Stimulated activated naive CD8-positive, alpha-beta T cell treated with anti-CD3 and anti-CD28 coated beads, Interleukin-15, Interleukin-2, amounts not matched to agents 100 U/mL and 50 U/mL, for 24 hours (primary cell): ENCODE measurements at places on chromosomes 6 and 20.

GRCh38 chr6:46440141-46440540, 51.1 kb downstream of the RCAN2 start:
- no peak for DNase-seq

DNA sequence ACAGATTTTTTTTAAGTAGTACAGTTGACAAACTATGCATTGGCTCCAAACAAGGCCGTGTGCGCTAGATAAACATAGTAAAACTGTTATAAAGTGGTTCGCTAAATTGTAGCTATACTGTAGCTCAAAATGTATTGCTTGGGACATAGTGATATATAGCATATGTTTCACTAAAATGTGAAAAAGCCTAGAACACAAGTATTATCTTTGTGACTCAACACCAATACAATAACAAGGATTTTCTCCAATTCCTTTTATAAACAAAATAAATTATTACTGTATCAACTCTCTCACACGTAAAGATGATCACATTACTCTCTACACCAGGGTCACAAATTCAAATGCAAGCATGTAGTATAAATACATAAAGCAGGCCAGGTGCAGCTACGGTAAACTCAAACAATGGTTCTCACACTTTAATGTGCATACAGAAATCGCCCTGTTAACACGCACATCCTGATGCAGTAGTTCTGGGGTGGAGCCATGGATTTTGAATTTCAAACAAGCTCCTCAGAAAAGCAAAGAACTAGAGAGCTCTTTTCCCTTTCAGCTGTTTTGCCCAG, 214.6 kb downstream of the GMDS start:
- DNase-seq = no peak

GRCh38 chr6:105748737-105749161, 337.4 kb upstream of the PRDM1 start:
- DNase-seq = no peak

- DNase-seq = no peak
Measured at GRCh38 chr6:56378966-56379585, 131.7 kb upstream of the COL21A1 start.

GRCh38 chr6:21808551-21809242, 215.1 kb downstream of the SOX4 start:
- no peak for DNase-seq

DNA sequence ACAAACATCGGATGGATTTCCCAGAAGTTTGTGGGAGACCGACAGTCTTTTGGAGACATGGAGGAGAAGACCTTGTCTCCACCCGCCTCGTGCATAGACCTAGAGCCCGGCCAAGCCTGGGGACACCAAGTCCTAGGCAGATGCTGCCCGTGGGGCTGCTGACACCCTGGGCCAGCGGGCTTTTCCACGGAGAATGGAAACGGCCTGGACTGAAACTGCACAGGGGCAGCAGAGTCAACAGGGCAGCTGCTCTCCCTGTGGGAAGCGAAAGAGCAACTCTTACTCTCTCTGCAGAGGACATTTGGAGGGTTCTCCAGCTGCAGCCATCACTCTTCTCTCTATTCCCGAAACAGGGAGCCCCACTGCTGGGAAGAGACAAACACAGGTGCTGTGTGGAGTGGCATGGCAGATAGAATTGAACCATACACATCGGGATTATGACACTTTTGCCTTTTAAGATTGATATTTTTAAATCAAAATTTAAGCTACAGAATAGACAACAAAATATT, 401.2 kb downstream of the THBS2 start:
- DNase-seq = no peak

GRCh38 chr6:168047841-168048723, 30.9 kb downstream of the FRMD1 start:
- DNase-seq = no peak

- DNase-seq = no peak
Measured at GRCh38 chr6:72702421-72702820, 80.6 kb downstream of the KCNQ5 start.

GRCh38 chr20:23115822-23116221, 29.7 kb upstream of the CD93 start:
- DNase-seq = no peak

GRCh38 chr20:30511322-30512030, 746.0 kb upstream of the DEFB115 start:
- DNase-seq = no peak

- DNase-seq = no peak
Measured at GRCh38 chr20:591941-592340, 18.2 kb downstream of the TCF15 start.
